ENCODE measurements at places on chromosomes 7 and 10.

- peak; percentile 62 for DNase-seq
These were observed 176.5 kb downstream of the TCF7L2 start for GRCh38 chr10:113126229-113127201.

- DNase-seq, result no peak
These were observed 141.3 kb upstream of the VKORC1L1 start for GRCh38 chr7:65731562-65732035.

GRCh38 chr10:110203500-110204455 is 3.6 kb upstream of the MXI1 start:
- no peak for DNase-seq

DNA sequence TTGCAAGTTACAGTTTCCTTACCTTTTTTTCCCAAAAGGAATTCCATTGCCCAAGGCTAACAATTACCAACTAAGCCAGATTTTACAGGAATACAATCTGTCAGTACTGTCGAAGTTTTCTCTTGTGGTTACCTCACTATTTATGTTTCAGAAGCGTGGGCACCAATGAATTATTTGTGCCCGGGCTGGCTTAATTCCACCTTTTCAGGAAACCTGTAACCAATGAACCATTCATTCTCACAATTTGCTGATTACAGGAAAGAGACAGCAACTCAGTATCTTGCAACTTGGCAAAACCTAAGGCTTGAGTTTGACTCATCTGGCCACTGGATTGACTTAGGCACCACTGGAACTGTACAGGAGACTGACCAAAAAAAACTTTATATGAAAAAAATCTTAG is 485.6 kb downstream of the INHBA start:
- no peak for DNase-seq

- DNase-seq, result peak; percentile 46
These were observed 11.7 kb downstream of the NOBOX start for GRCh38 chr7:144391823-144392255.

- DNase-seq, result no peak
These were observed 20.8 kb downstream of the LAMB4 start for GRCh38 chr7:108109221-108109908.

GRCh38 chr10:70186571-70186970 is 16.3 kb upstream of the SAR1A start:
- no peak for DNase-seq

DNA sequence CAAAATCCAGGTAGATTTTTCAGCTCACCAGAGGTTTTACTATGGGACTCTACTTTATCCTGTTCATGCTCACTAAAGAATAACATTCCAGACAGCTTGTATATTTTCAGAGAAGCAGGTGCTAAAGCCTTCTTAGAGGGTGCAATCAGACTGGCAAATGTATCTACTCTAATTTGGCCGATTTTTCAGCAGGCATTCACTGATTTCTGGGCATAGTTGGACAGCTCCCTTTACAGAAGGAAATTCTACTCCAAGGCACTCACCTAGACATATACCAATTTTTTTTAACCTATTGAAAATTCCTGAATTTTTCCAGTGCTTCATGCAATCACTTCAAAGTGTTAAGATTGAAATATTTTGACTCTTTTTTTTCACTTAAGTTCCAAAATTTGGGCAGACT is 3.8 kb upstream of the CNTNAP2 start:
- no peak for DNase-seq

DNA sequence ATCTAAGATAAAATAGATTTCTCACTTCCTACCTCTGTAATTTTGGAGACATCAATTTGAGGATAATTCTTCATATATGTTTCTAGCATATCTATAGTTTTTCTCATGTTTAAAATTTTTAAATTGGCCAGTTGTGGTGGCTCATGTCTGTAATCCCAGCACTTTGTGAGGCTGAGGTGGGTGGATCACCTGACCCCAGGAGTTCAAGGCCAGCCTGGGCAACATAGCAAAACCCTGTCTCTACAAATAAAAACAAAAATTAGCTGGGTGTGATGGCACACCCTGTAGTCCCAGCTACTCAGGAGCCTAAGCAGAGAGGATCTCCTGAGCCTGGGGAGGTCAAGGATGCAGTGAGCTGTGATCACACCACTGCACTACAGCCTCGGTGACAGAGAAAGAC is 4.9 kb downstream of the ACBD5 start:
- DNase-seq, result no peak

GRCh38 chr10:87862679-87863052 is 667 bp downstream of the KLLN start:
- DNase-seq, result no peak

GRCh38 chr10:129085811-129086210 is 381.2 kb upstream of the MGMT start:
- DNase-seq, result no peak

DNA sequence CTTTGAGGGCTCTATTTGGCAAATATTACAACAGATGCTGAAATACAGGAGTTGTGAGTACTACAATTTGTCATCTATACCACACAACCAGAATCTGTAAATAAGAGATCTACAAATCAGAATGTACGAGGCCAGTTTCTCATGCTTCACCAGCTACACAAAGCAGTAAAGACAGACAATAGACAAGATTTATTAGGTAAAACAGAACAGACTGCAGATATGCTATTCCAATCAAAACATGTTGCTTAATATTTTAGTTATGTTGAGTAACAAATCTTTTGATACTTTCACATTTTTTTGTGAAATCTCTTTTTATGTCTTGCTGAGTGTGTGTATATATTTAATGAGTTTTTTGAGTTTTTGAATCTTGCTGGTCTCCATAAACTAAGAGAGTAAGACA is 109.1 kb downstream of the CHCHD3 start:
- no peak for DNase-seq

DNA sequence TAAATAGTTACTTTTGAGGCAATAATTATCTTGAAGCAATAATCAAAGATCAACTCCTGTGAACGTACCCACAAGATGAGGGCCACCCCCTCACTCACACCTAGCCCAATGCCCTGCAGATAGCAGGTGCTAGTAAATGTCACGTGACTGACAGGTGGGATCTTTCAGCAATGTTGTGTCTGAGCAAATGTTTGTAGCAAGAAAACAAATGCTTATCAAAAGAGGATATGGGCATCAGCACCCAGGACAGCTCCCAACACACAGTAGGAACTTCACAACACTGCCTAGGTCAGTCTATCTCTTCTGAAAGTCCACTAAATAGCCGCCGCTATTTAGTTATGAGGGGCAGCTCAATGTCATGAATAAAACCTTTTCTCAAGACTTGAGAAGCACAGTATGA is 120.8 kb upstream of the PDLIM1 start:
- no peak for DNase-seq

DNA sequence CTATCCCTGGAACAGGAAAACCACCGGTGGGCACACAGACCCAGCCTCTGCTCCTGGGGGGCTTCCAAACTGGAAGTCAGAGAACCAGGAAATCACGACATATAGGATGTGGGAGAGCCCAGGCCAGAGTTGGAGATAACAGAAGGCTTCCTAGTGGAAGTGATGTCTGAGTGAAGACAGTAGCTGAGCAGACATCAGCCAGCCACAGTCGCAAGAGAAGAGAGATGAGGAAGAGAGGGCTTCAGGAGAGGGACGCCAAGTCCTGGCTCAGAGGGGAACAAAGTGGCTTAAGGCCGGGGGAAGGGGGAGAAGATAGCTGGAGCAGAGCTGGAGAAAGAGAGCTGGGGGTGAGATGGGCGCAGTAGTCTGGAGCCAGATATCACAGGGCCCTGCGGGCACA is 30.9 kb upstream of the ELN start:
- no peak for DNase-seq

DNA sequence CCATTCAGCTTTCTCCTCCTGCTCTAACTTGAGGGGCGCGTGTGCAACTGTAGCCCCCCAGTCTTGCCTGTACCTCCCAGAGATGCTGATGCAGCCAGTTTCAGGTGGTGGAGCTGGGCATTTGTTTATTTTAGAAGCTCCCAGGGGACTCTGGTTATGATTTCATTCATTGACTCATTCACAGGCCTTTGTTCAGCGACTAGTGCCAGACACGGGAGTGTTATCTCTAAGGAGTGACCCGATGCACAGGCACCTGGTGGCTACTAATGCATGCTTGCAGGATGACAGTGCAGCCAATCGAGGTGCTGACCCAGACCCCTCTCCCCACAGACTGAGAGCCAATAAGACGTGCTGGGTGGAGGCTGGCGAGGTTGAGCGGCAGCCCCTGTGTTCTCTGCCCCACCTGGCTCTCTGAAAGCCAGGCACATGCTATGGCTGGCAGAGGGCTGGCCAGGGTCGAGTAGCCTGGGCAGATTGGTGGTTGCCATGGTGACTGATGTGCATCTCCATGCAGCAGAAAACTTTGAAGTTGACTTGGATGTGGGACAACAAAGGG is 19.7 kb upstream of the SLC18A2 start:
- DNase-seq, result no peak

DNA sequence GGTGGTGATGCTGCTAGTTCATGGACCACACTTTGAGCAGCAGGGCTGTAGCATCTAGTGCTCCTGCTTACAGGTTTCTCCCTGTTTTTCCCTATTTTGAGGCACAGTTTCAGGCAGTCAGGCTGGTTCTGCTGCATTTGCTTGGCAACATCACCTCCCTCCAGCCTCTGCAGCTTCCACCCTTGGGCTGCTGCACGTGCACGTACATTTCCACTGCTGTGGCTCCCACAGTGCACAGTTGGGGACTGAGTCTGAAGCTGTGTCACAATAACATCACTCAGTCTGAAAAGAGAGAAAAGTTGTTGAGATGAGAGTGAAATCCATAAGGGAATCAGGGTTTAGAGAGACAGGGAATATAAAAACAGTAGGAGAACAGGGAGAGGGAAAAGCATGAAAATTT is 230.7 kb upstream of the FZD1 start:
- no peak for DNase-seq

DNA sequence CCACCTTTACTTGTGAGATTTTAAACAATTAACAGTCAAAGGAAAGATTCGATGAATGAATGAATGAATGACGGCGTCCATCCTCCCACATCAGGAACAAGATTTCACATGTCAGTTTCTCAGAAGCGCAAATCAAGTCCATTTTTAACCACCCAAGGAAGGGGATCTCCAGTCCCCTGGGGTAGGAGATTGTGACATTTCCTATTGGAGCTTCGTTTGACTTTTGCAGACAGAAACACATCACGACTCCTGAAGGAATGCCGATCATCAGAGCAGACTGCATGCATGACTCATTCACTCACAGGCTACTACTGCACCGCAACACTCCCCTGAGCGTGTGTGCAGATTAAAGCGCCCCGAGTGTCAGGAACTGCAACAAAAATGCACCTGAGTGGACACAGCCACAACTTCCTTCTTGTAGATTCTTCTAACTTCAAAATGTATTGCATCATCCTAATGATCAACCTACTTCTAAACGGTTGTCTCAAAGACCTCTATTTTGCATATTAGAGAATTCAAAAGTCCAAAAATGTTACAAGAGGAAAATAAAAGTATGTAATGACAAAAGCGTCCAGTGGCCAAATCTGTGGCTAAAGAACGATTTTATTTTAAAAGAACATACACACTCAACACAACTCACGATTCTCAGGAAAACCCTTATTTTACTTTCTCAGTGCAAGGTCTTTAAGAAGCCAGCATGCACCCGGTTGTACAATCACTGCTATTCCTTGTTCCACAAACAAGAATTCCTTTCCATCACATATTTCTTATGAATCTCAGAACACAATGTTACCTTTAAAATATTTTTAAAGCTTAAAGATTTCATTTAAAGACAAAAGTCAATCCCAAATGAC is 172.6 kb downstream of the FAM107B start:
- no peak for DNase-seq

DNA sequence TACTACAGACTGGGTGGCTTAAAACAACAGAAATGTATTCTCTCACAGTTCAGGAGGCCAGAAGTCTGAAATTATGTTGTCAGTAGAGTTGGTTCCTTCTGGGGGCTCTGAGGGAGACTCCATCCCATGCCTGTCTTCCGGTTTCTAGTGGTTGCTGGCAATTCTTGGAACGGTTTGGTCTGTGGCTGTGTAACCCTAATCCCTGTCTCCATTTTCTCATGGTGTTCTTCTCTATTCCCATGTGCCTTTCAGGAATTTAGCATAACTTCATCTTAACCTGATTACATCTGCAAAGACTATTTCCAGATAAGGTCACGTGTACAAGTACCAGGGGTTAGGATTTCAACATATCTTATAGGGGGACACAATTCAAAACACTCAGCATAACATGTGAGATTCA is 73.2 kb downstream of the FAM241B start:
- no peak for DNase-seq

- no peak for DNase-seq
These were observed 91.5 kb downstream of the NRP1 start for GRCh38 chr10:33242931-33243330.

- DNase-seq, result no peak
These were observed 995 bp upstream of the CFTR start for GRCh38 chr7:117478836-117479224.

GRCh38 chr7:81852701-81853100 is 82.9 kb upstream of the HGF start:
- no peak for DNase-seq

DNA sequence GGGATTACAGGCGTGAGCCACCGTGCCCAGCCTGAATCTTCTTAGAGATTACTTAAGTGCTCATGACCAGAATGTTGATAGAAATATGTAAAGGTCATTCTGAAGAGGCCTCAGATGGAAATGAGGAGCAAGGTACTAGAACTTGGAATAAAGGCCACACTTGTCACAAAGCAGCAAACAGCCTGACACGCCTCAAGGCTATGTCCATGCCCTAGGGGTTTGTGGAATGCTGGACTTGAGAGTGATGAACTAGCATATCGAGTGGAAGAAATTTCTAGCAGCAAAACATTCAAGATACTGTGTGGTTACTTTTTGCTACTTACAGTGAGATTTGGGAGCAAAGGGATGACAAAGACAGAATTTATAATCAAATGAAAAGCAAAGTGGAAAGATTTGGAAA is 39.0 kb downstream of the ZNF438 start:
- no peak for DNase-seq

DNA sequence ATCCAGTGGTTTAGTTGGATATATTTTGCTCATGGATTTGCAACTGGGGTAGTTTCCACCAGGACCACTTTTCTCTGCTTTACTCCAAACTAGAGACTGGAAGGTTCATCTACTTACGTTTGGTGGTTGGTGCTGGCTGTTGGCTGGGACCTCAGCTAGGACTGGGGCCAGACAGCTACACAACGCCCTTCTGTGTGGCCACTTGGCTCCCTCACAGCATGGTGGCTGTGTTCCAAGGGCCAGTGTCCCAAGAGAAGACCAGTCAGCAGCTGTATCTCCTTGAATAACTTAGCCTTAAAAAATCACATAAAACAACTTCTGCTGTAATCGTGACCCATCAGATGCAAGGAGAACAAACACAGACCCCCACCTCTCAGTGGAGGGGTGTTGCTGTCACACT is 4.2 kb upstream of the KCNH2 start:
- no peak for DNase-seq

All from fibroblast of the conjunctiva (primary cell).